Right lobe of liver (tissue), 6 donors: ENCODE measurements at places on chromosomes 2 and 18.

GRCh38 chr2:150478200-150478974 is 9.1 kb downstream of the RND3 start:
- DNase-seq, result no peak

GRCh38 chr2:217667512-217667911 is 335.3 kb downstream of the TNS1 start:
- no peak for DNase-seq

DNA sequence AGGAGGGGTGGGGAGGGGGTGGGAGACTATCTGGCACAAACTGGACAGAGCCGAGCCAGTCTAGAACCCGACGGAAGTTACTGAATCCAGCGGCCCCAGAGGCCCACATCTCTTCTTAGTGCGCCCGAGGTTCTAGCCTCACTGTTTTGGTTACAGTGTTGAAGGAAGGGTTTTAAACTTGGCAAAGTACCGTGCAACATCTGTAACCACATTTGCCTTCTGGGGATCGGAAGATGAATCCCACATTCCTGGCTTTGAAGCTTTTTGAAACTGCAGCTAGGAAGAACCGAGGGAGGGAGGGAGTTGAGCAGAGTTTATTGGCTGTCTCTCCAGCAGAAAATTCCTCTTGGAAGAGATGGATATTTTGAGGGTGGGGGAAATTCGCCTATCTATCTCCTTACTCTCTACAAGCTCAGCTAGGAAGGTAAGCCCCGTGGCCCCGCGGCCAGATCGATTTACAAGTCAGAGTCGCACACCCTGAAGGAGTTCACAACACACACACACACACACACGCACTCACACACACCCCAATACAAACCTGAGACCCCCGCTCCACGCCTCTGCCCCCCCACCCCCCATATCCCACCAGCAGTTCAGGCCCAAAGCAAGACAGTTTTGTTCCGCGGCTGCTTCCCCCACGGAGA is 1.0 kb downstream of the ACVR1 start:
- peak; percentile 36 for DNase-seq

- DNase-seq, result no peak
Measured at GRCh38 chr2:18871430-18871829, 282.1 kb upstream of the NT5C1B start.

- no peak for DNase-seq
Measured at GRCh38 chr2:222944552-222944951, 83.7 kb downstream of the ACSL3 start.

DNA sequence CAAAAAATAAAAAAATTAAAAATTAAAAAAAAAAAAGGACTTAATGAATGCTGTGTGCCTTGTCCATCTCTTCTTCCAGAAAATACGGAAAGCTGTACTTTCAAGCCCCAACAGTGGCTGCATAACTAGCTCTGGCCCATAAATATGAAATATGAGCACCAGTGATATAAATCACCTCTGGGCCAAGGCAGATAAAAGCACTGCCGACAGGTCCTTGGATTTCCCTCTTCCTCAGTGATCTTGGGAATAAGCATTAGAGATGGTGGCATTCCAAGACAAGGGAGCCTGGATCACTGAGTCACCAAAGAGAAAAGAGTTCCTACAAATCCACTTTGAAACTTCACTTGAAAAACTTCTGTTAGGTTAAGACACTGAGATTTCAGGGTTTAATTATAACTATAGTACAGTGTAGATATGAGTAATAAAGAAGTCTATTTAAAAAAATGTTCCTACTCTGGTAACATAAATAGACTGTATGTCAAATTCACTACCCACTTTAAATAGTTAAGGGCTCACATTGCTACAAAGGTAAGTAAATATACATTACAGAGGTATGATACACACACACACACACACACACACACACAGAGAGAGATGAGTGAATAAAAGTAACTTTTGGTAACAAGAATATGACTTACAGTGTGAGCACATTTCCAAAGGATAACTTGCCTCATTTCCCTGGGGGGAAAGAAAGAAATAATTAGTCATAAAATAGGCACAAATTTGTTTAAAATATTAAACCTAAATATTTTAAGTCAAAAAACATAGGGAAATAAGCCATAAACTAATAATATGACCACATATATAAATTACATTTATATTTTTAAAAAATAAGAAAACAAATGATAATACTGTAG is 35.6 kb downstream of the PPP3R1 start:
- DNase-seq, result no peak

GRCh38 chr18:34709750-34710441 is at the start of gene DTNA:
Gene DTNA (plus strand): TSS chr18:34710298. CDS start chr18:34755977, 45,679 bp downstream.
- DNase-seq, result no peak

- no peak for DNase-seq
Measured at GRCh38 chr2:140747665-140748064, 1383.2 kb downstream of the LRP1B start.

DNA sequence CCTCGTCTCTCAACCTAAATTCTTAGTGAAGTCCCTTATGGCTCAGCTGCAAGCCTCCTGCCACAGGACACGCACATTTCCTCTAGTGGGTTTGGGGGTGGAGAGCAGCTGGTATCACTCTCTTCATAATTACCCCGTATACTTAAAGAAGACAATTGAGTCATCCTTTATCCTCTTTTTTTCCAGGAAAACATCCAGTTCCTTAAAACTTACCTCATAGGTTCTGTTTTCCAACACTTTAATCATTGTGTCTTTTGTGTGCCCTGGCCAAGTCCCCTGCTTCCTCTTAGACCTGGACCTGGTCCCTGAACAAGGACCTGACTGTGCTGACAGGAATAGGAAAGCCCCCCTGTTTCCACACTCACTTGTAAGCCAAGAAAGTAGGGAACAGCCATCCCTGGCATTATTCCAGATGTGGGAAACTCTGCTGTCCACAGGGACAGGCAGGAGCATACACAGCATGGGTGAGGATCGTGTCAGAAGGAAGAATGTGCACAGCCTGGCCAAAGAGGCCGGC is 42.3 kb upstream of the MYO1B start:
- no peak for DNase-seq

- no peak for DNase-seq
Measured at GRCh38 chr2:241279413-241279812, 36.1 kb downstream of the HDLBP start.

DNA sequence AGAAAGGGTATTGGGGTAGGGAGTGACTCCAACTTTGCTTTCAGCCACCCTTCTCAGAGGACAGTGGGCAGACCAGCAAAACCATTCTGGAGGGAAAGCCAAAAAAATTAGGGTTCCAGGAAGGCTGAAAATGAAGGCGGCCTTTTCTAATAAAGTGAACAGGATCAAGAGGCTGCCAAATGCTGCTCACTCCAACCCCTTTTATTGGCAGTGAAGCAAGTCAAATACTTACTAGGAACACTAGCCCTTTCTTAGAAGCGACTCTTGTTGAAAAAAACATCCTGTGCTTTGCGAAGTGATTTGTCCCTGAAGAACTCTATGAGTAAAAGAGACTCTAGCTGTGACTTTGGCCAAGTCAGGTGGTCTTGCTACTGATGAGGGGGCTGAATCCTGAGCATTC is 83.6 kb upstream of the CYP1B1 start:
- DNase-seq, result no peak

DNA sequence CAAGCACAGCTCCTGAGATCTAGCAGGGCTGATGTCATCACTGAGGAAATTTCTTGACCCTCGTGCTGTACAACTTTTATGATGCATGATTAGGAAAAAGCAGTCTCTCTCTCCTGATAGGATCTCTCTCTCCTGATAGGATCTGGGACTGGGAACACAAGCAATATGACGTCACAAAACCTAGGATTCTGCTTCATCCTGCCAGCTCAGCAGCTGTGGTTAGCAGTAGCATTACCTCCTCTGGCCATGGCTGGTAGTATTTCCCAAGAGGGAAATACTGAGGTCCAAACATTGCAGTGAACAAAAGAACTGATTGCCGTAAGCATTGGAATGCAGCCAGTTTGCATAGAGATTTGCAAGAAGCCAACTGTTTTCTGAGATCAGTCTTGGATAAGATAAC is 521.2 kb upstream of the POU3F3 start:
- DNase-seq, result no peak
